Body of pancreas (tissue), 4 donors: ENCODE measurements at places on chromosomes 4 and X.

DNA sequence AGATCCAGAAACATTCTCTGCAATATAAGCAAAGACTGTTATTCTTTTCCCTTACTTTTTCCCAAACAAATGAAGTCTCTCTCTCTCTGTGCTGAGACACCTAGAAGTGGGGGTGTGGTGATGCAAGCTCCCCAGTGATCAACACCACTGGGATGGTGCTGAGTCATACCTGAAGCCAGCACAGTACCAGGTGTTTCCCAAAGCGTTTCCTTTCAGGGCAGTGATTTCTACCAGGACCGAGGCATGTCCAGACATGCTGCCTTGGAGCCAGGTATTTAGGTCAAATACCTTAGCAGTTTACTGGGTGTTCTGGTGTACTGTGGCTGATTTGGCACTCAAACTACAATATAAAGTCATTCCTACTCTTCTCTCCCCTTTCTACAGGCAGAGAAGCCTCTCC, 726.5 kb downstream of the FAM133A start:
- no peak overlapping the region for H3K4me3 ChIP-seq
- no peaks in the 10 kb centered on the region for H3K4me1 ChIP-seq
- no peak overlapping the region for H3K27ac ChIP-seq
- H3K27me3 ChIP-seq = no peaks in the 10 kb centered on the region

DNA sequence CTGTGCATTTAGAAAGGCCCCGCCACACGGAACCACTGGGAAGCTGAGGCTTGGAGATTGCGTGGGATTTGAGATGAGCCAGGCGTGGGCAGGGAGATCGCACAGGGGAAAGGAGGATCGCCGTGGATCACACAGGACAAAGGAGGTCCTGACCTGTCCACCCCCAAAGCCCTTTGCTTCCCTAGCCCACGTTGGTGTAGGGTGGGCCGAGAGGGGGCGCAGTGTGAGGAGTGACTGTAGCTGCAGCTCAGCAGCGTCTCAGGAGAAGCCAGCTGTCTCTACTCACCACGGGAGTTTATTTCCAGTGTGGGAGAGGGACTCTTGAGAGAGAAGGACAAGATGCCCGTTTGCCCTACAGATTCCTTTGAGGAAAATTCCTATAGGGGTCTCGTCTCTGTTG, 62.1 kb downstream of the TBL1X start:
- H3K4me1 ChIP-seq = peaks cover 6% of the 10 kb centered on the region
- H3K27ac ChIP-seq = no peak overlapping the region
- H3K36me3 ChIP-seq = no peaks in the 10 kb centered on the region
- H3K27me3 ChIP-seq = no peaks in the 10 kb centered on the region
- no peak overlapping the region for H3K4me3 ChIP-seq
- DNase-seq = no peak

- no peak for DNase-seq
- H3K36me3 ChIP-seq = no peaks in the 10 kb centered on the region
- no peak overlapping the region for H3K4me3 ChIP-seq
- no peaks in the 10 kb centered on the region for H3K27me3 ChIP-seq
Observed at GRCh38 chr4:128220286-128221235, 67.1 kb downstream of the PGRMC2 start.

GRCh38 chrX:140572724-140573123, 67.9 kb upstream of the SOX3 start:
- no peaks in the 10 kb centered on the region for H3K4me1 ChIP-seq
- H3K27ac ChIP-seq = no peak overlapping the region
- DNase-seq = peak; percentile 22
- H3K4me3 ChIP-seq = no peak overlapping the region
- no peaks in the 10 kb centered on the region for H3K36me3 ChIP-seq

DNA sequence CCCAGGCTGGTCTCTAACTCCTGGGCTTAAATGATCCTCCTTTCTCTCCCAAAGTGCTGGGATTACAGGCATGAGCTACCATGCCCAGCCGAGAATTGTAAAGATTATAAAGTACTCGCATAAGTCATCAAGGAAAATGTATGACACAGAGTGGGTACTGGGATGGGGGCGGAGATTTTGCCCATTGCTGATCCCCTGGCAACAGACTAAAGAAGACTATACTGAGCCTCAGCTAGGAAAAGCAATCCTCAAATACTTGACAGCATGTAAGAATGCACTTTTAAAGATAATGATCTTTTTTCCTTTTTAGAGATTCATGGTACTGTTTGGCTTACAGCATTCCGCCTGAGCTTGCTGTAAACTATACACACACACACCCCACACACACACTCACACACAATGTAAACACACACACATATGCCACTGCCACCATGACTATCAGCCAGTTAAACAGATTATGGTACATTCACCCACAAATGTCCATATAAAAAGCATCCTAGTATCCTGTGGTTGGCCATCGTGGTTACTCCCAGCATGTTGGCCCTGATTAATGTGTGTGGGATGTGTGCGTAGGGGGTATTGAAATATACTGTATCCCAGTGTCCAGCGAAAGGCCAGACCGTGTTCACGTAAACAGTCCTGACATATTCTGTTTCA, 113.0 kb downstream of the AMELX start:
- H3K27me3 ChIP-seq = no peaks in the 10 kb centered on the region
- H3K4me3 ChIP-seq = no peak overlapping the region
- H3K4me1 ChIP-seq = no peaks in the 10 kb centered on the region
- H3K27ac ChIP-seq = no peak overlapping the region

- H3K36me3 ChIP-seq = no peaks in the 10 kb centered on the region
- no peaks in the 10 kb centered on the region for H3K4me1 ChIP-seq
- H3K4me3 ChIP-seq = no peak overlapping the region
- H3K27me3 ChIP-seq = no peaks in the 10 kb centered on the region
Observed at GRCh38 chr4:41281038-41281634, 24.4 kb downstream of the UCHL1 start.

GRCh38 chr4:94365304-94365703, 22.7 kb upstream of the HPGDS start:
- no peak overlapping the region for H3K27ac ChIP-seq
- no peak for DNase-seq
- H3K27me3 ChIP-seq = no peaks in the 10 kb centered on the region
- H3K4me1 ChIP-seq = no peaks in the 10 kb centered on the region

GRCh38 chr4:40199999-40200874, 3.4 kb downstream of the RHOH start:
- no peak overlapping the region for H3K4me3 ChIP-seq
- no peak overlapping the region for H3K27ac ChIP-seq
- no peaks in the 10 kb centered on the region for H3K36me3 ChIP-seq
- no peaks in the 10 kb centered on the region for H3K4me1 ChIP-seq
- H3K27me3 ChIP-seq = no peaks in the 10 kb centered on the region

GRCh38 chrX:129642641-129643040, 12.1 kb downstream of the APLN start:
- no peak overlapping the region for H3K4me3 ChIP-seq
- H3K4me1 ChIP-seq = no peaks in the 10 kb centered on the region
- no peaks in the 10 kb centered on the region for H3K27me3 ChIP-seq

DNA sequence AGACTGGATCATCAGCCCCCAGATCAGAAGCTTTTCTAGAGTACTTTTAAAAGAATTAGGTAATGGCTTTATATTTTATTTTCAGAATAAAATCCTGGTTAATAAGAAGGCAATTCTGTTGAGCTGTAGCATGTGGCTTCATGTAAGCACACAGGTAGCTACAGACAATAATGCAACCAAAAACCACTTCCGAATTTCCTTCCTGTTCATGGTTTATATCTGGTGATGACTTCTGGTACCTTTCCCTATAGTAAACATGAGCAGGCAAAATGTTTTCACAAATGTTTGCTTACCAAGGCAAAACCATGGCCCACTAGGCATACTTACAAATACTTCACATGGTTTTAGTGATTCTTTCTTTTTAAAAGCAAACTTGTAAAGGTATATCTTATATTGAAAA, 144.6 kb downstream of the CDS1 start:
- peaks cover 6% of the 10 kb centered on the region for H3K4me1 ChIP-seq
- no peak overlapping the region for H3K27ac ChIP-seq

DNA sequence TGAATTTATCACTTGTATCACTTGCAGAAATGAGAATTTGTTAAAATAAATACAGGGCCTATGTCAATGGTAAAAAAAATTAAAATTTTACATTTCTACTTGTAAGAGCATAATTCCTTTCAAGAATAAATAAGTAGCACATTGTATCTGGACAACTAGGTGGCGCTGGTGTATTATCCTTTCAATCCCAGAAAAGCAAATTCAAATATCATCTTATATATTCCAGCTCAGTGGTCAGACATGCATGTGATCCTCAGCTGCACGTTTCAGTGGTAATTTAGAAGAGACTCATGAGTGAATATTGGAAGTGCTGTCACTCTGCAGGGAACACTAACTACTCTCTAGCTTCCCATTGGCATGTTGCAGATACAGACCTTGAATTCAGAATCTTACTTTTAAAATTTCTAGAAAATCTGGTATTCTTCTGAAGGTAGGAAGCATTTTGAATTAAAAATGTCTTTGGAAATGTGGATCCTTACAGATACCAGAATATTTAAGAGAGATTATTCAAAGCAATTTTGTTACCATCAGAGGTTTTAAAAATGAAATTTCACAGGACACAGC, 1414.7 kb upstream of the TENM3 start:
- no peaks in the 10 kb centered on the region for H3K36me3 ChIP-seq
- no peak overlapping the region for H3K27ac ChIP-seq
- no peaks in the 10 kb centered on the region for H3K4me1 ChIP-seq
- no peak for DNase-seq

- no peaks in the 10 kb centered on the region for H3K36me3 ChIP-seq
- H3K27me3 ChIP-seq = no peaks in the 10 kb centered on the region
- DNase-seq = no peak
- peaks cover 9% of the 10 kb centered on the region for H3K4me1 ChIP-seq
- no peak overlapping the region for H3K4me3 ChIP-seq
- H3K27ac ChIP-seq = no peak overlapping the region
Observed at GRCh38 chr4:14157262-14157661, 529.7 kb upstream of the BOD1L1 start.

DNA sequence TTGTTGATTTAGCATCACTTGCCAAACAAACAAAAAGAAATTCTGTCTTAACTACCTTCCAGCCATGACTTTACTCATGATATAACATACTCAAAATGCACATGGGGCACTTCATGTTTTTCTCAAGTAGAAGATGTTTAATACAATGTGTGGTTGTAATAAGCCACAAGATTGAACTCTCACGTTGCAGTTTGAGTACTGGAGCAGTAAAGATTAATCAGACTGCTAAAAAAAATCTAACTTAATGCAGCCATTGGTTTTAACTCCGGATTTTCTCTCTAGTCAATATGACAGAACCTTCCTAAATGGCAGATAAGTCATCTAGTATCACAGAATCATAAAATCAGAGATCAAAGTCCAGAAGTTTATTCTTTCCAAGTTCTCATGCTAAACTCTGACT, 117.9 kb downstream of the SH3KBP1 start:
- H3K36me3 ChIP-seq = no peaks in the 10 kb centered on the region
- no peaks in the 10 kb centered on the region for H3K4me1 ChIP-seq
- no peak overlapping the region for H3K4me3 ChIP-seq
- no peaks in the 10 kb centered on the region for H3K27me3 ChIP-seq
- no peak for DNase-seq

GRCh38 chrX:39941332-39941920, 156.3 kb downstream of the BCOR start:
- DNase-seq = no peak
- H3K4me3 ChIP-seq = no peak overlapping the region
- no peaks in the 10 kb centered on the region for H3K27me3 ChIP-seq
- no peaks in the 10 kb centered on the region for H3K4me1 ChIP-seq

- H3K4me3 ChIP-seq = no peak overlapping the region
- no peaks in the 10 kb centered on the region for H3K27me3 ChIP-seq
- DNase-seq = no peak
- no peaks in the 10 kb centered on the region for H3K4me1 ChIP-seq
- H3K36me3 ChIP-seq = no peaks in the 10 kb centered on the region
Observed at GRCh38 chrX:124211312-124211942, 121.0 kb upstream of the TEX13D start.

DNA sequence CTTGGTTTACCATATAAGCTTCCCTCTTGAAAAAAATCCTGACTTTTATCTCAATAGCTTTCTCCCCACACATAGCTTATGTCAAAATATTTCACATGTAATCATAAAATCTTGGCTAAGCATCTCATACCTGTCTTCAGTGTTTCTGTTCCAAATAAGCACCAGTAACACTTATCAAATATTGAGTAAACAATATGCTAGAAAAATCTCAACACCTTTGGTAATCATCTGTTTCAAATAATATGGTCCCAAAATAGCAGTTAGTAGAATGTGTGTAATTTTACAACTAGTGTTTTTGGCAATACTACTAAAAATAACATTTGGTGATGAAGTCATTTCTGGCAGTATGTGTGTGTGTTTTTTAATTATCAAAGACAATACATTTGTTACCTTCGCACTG, 2138.2 kb downstream of the PCDH7 start:
- no peak overlapping the region for H3K4me3 ChIP-seq
- DNase-seq = no peak
- H3K27ac ChIP-seq = no peak overlapping the region
- H3K36me3 ChIP-seq = no peaks in the 10 kb centered on the region
- H3K4me1 ChIP-seq = no peaks in the 10 kb centered on the region
